NB4 (cell line): ENCODE measurements at places on chromosomes 2 and 18.

- no peak for DNase-seq
Observed at GRCh38 chr2:204972606-204973336, 427.5 kb downstream of the PARD3B start.

DNA sequence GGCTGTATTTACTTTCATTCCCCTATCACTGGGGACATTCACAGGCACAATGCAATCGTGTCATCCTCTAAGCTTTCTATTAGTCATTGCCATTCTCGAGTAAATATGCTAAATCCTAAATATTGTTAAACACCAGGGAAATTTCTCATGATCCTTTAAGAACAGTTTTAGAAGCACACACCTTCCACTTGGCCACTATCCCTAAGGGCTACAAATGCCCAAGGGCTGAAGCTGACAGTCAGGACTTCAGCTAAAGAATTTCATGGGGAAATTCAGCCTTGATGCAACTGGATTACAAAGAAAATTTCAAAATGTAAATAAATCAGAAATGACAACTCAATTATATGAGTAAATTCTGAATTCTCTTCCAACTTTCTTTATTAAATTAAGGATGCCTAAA is 163.1 kb upstream of the PID1 start:
- no peak for DNase-seq

DNA sequence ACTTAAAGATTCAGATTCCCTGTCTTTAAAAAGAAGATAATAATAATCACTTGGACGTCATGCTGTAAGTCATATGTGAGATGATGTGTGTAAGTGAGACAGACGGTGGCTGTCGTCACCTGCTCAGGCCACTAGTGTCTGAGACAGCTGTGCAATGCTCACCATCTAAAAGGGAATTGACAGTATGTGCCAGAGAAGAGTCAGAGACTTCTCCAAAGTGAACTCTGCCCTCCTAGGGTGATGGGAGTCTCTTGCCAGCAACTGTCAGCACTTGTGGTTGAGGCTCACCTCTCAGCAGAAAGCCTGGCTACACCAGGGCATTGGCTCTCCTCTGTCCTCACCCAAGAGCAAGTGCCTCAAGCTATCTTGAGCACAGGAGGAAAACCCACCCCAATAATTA is 131.6 kb upstream of the DNAJC10 start:
- DNase-seq = no peak

DNA sequence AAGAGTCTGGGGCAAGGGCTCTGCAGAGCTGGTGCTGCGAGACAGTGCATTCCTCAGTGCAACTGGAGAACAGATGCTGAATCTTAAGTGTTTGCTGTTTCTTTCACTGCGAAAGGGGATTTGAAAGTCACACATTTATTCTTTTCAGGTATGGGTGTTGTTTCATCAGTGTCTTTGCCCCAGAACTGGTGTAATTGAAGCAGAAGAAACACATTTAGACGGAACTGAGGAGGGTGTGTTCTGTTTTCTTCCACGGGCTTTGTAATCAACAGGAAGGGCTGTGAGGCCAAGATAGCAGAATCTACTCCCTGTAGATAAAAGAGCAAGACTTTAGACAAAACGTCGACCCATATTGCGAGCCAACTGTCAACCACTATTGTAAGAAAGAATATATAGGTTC is 151.9 kb downstream of the EPHA4 start:
- DNase-seq = no peak

GRCh38 chr18:32891130-32891529 is 118.3 kb upstream of the KLHL14 start:
- DNase-seq = no peak

GRCh38 chr18:63317982-63318888 is 1.3 kb downstream of the BCL2 start:
- peak; percentile 89 for DNase-seq

DNA sequence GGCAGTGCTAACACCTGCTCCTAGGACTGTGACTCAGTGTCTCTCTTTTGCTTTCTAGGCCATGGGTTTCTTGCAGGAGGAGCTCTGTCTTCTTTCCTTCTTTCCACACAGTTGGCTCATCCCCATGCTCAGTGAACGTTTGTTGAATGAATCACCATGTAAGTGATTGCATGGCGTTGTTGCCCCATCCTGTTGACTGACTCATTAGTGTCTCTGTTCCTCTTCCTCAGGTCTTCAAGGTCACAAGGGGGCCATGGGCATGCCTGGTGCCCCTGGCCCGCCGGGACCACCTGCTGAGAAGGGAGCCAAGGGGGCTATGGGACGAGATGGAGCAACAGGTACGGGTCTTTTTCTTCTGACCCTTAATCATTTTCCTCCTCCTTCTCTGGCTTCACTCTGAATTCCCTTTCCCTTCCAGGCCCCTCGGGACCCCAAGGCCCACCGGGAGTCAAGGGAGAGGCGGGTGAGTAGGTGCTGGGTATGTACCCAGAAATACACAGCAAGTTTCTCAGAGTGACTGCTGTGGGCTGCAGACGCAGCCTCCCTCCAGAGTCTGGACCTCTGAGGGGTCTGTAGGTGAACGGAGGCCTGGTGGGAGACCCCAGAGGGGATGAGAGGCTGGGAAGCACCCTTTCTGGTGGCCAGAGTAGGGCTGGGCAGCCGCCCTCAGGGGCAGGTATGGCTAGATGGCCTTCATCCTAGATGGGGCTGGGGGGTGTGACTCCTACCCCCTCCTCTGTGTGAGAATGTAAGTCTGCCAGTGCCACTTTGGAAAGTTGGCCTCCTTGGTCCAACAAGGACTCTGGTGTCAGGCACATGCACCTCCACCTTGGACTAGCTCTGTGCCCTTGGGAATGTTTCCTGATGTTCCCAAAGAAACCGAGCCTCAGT is 32.4 kb downstream of the MARCO start:
- DNase-seq = peak; percentile 71

- peak; percentile 31 for DNase-seq
Observed at GRCh38 chr2:41966920-41967319, 80.9 kb upstream of the PKDCC start.

- no peak for DNase-seq
Observed at GRCh38 chr2:98016908-98017670, 21.3 kb upstream of the TMEM131 start.

GRCh38 chr2:109020217-109020637 is 31.2 kb upstream of the EDAR start:
- peak; percentile 17 for DNase-seq

GRCh38 chr2:236805800-236806531 is 236.3 kb downstream of the ACKR3 start:
- DNase-seq = no peak

DNA sequence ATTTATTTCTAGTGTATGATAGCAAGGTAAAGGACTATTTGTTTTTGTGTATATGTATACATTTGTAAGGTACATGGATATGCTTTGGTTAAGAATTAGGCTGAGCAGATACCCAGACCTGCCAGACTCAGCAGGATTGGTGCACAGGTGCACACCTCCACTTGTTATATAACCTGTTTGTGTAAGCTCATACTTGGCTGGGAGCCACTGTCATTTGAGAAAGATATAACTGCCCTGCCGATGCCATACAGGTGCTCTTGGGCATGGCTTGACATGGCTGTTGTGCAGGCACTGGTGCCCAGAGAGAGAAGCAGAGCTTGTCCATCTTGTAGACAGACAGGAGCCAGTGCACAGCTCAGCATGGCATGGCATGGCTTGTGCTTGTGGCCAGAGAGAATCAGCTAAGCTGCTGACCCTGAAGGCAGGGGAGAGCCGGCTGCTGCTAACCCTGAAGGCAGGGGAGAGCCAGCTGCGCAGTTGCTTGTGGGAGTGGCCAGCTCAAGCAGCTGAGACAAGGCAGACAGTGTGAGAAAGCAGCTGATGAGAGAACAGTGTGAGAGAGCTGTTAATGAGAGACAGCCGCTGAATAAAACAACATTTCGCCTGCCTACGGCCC is 136.5 kb downstream of the RNF144A start:
- DNase-seq = no peak

GRCh38 chr2:16691261-16691660 is 25.6 kb upstream of the CYRIA start:
- DNase-seq = no peak

DNA sequence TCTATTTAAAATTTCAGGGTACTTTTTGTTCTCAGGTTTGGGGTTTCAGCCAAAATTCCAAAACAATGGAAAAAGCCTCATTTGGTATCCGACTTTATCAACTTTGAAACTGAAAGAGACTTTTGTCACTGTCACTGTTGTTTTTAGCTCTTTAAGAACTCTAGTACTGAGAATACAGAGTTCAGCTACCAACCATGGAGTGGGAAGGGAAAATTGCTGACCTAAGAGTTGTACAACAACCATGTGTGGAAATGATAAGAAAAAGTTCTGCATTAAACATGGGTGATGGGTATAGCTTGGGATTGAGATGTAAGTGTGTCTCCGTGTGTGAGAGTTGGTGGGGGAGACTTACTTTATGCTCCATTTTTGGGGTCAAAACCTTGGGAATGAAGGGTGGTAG is 206.6 kb upstream of the LRATD1 start:
- DNase-seq = no peak

GRCh38 chr2:142724713-142725349 is 152.6 kb upstream of the KYNU start:
- DNase-seq = no peak

DNA sequence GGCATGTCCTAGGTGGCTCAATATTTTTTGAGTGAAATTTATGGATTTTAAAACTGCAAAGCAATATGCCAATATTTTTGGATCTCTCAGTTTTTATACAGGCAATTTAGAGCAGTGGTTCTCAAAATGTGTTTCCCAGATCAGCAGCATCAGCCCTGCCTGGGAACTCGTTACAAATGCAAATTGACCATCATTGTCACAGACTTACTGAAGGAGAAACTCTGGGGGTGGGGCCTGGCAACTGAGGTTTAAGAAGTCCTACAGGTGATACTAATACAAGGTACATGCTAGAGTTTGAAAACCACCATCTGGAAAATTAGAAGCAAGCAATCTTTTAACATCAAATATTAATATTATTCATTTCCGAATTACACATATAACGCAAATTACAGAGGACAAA is 215.6 kb upstream of the PID1 start:
- DNase-seq = no peak

- DNase-seq = no peak
Observed at GRCh38 chr2:25586726-25587144, 86.6 kb downstream of the DTNB start.

GRCh38 chr2:28349546-28350165 is 43.0 kb upstream of the FOSL2 start:
- no peak for DNase-seq

- peak; percentile 65 for DNase-seq
Observed at GRCh38 chr2:106314444-106314843, 120.3 kb upstream of the UXS1 start.

DNA sequence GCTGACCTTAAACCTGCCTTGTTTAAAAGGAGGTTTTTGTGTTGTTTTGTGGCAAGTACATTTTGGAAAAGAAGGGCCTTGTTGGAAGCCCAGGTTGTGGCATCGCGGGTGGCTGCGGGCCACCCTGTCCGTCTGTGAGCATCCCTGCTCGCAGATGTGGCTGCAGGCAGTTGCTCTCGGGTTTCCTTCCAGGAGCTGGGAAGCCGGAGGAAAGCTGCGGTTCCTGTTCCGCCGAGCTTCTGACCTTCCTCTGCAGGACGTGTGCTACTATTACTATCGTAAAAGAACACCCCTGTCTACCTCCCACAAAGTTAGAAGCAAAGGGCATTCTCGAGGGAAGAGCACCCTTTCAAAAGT is 766 bp downstream of the MFF start:
- DNase-seq = peak; percentile 57

- DNase-seq = no peak
Observed at GRCh38 chr18:22469061-22469734, 51.5 kb upstream of the CTAGE1 start.

GRCh38 chr2:181234487-181234891 is 222.7 kb upstream of the ITGA4 start:
- DNase-seq = peak; percentile 34

DNA sequence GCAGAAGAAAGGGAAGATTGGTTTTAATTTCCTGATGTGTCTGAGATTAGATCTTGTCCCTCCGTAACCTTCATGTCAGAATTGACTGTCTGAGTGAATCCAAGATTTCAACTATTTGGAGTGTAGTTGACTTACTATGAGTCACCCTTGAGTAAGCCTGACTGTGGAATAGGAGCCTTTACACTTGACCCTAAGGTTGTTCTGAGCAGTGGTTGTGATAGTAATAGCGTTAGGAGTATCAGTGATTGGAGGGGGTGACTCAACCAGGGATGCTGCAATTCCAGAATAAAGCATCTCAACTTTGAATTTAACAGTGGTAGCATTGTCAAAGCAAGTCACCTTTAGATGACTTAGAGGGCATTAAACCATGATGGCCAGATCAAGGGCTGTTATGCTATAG is 979.5 kb upstream of the FAM98A start:
- DNase-seq = no peak

- DNase-seq = no peak
Observed at GRCh38 chr2:159925975-159926374, 128.0 kb upstream of the CD302 start.

GRCh38 chr2:192194866-192195547 is at the start of gene TMEFF2:
Gene TMEFF2, minus strand, starts transcription at chr2:192194933. Its CDS starts 409 bp downstream, at chr2:192194524.
- DNase-seq = no peak

DNA sequence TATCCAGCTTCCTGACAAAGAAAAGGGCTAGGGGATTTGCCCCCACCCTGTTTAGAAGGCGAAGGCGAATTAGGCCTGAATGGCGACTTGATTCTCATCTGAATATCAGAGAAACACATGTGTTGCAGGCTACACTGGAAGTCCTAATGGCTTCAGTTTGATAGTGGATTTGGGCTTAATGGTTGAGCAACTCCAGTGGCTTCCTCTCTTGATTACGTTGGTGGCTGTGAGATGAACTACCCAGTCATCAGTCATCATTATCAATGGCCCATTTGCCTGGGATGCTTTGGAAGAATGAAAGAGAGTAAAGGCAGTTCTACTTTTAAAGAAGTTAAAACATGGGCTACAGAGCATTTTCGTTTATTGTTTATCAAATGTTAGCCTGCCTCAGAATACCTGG is 60.9 kb upstream of the IL1R1 start:
- peak; percentile 65 for DNase-seq

DNA sequence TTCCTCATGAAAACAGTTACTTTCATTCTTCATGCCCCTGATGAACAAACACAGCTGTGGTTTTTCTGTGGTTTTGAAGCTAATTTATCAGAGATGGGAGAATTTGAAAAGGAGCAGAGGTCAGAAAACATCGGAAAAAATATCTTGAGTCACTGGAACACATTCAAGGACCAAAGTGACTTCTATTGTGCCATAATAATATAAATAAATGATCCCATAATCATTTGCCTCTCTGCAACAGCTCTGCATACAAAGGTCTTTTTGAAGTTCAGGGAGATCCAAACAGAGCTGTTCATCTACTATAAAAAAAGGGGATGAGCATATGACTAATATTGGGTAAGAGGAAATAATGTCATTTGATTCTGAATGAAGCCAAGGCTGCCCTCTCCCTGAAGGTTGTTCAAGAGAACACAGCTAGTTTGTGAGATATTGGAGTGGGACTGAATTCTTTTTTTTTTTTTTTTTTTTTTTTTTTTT is 201.3 kb upstream of the GALNT5 start:
- no peak for DNase-seq
